ENCODE measurements at places on chromosomes 6 and 20. TPM values are rescaled to one million over a fixed set of nuclear protein-coding genes. Genes with fewer than 3 reads are reported as not detected.

Gene HMGN3
- total RNA-seq = 328 TPM

DNA sequence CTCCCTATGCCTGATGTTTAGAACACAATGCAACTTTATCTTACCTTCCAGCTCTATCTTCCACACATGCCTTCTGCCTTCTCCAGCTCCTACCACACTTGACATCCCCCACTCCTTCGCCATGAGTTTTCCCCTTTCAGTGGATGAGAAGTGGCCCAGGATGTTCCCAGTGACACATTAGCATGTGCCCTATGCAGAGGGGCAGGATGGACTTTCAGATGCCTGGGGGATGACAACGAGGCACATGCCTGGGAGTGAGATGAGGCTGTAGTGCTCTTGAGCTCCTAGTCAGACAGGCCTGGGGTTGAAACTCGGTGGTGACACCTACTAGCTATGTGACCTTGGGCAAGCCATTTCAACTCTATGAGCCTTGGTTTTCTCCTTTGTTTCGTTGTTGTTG is 20.1 kb upstream of the SLC32A1 start:
- no peak for DNase-seq

- no peak for DNase-seq
Measured at GRCh38 chr6:43298565-43299337, 691 bp downstream of the SLC22A7 start.

Gene HSD17B8
- total RNA-seq = 1.0 TPM

DNA sequence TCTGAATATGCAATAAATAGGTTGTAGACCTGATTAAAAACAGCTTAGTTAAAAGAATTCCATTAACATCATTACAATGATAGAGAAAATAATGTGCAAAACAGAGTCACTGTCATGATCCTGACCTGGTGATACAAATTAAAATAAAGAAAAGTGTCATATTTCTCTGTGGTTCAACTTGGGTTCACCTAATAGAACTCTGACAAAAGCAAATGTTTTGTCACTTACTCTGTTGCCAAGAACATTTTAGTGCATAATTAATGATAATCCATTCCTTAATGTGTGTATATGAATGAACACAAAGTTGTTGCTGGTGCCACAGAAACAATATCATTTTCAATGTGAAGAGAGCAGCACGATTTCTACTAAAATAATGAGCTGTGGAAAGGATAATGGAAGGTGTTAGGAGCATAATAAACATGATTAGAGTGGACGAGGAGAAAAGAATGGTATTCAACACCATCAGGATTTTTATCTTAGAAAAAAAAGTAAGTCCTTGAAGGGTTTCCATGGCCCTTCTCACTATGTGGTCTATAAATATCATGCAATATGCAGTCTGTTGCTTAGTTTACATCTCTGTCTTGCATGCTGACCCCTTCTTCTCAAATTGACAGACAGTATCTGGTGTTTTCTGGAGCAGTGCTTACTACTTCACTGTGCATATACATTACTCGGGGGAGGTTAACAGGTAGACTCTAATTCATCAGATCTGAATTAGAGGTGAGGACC is 656.6 kb upstream of the MMS22L start:
- DNase-seq = no peak

DNA sequence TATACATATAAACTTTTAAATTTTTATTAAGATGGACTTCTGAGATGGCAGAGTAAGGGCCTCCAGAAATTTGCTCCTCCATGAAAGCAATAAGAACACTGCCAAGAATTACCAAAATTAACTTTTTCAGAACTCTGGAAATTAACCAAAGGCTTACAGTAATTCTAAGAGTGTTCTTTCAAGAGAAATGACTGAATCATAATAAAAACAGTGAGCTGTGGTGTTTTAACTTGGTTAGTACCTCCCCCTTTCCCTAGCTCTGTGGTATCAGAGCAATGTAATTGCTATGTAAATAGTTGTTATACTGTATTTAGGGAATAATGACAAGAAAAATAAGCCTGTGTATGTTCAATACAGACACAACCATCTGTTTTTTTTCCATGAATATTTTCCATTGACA is 19.0 kb downstream of the HECA start:
- DNase-seq = no peak

Gene DEK
- total RNA-seq = 129 TPM

Gene ADAT2
- total RNA-seq = 6.2 TPM

- DNase-seq = no peak
Measured at GRCh38 chr6:170285482-170285881, 5.4 kb downstream of the DLL1 start.

Gene SLC22A2
- 0.02 TPM for total RNA-seq
